Activated T-helper 1 cell treated with anti-CD3 and anti-CD28 coated beads, Interleukin-2, amount 50 U/mL, for 16 hours (primary cell): ENCODE measurements at places on chromosomes 1 and 21.

DNA sequence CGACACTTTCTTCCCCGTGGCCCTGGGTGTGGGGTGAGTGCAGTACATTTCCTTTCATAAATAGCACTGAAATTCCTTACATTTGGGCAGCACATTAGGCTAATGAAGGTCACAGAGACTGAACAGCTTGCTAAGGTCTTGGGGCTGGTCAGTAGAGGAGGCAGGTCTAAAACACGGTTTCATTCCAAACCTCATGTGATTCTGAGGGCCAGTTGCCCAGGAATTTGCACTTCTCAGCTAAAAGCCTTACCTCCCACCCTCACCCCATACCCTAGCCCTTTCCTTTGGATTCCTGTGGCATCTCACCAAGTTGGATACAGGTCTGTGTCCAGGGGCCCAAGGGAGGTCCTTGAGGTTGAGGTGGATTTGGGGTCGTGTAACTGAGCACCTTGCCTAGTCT lies 147.8 kb upstream of the CD34 start:
- DNase-seq, result no peak

DNA sequence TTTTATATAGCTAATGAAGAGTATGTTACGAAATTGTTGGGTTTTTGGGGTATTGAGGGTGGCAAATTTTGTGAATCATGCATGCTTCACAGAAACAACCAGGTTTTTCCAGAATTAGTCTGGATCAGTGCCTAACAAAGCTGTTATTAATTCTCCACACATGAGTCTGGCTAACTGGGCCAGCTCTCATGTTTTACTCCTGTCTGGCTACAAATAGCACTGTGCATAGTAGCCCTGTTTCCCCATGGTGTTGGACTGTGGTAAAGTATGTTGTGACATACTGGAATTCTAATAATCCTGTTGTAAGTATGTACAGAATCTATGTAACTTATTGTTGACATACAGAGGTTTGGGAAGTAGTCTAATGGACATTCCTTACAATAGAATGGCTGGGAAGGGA lies 35.8 kb downstream of the S100B start:
- no peak for DNase-seq

DNA sequence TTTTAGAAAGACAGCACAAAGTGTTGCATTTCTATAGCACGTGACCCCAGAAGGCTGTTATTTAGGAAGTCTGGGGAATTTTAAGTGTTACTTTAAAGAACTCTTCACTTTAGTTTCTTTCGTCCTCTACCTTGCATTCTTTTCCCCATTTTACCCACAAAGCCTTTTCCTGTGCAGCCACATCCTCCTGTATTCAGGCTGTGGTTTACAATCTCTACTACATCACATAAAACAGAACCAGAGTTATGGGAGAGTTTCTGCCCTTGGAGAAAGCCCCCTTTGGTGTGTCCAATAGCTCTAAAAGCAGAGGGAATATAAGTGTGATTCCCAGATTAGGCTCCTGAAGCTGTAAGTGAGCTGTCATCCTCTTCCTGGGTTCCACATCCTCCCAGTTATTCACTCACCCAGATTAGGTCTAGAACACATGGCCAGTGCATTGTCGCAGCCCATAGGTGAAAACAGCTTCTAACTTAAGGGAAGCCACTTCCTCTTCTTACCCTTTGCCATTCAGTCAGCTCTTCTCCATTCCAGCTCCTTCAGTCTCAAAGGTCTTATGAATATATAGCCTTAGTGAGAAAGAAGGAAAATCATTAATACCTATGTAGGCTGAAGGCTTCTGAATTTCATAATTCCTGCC lies 171.1 kb downstream of the PIGK start:
- no peak for DNase-seq

- DNase-seq, result no peak
These were observed 293.9 kb upstream of the PROX1 start for GRCh38 chr1:213693864-213694263.

- DNase-seq, result no peak
These were observed 200.4 kb downstream of the LYPLAL1 start for GRCh38 chr1:219374046-219374566.

DNA sequence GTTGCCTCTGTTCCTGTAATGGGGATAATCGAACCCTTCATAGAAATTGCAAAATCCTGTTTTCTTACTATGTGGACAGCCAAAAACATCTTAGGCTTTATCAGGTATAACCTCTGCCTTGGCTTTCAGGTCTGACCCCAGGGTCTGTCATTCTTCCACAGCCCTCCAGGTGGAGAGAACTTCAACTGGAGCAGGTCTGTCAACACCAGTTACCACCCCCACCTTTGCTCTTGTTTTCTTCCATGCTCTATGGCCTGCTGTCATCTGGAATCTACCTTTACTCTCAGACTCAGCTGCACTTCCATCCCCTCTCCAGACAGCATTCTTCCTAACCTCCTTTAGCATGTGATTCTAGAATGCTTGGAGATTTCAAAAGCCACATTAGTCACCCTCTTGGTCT lies 10.4 kb upstream of the GJA9 start:
- DNase-seq, result no peak

GRCh38 chr1:238647877-238648276 lies 738.5 kb upstream of the CHRM3 start:
- DNase-seq, result no peak

DNA sequence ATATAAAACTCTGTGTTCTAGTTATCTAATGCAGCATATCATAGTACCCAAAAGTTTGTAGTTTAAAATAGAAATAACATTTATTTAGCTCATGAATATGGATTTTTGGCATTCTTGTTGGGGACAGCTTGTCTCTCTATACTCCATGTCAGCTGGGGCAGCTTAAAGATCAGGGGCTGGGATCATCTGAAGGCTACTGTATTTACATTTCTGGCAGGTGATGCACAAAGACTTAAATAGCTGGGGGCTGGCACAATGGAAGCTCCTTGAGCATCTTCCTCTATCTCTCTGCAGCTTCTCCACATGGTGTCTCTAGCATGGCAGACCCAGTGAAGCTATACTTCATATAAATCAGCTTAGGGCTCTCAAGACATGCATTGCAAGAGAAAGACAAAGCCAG lies 55.6 kb upstream of the DAB1 start:
- DNase-seq, result no peak

DNA sequence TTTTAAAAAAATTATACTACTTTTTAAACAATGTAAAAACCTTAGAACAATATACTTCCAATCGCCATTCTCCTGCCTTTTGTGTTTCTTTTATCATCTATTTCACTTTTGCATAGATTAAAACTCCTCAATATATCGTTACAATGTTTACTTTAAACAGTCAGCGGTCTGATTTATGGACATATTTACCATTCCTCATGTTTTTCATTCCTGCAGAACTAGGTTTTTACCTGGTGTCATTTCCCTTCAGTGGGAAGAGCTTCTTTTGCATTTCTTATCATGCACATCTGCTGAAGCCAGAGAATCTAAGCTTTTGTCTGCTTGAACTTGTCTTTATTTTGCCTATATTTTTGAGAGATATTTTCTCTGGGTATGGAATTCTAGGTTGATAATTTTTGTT lies 277.4 kb upstream of the PLXNA2 start:
- DNase-seq, result no peak
